Stimulated activated CD8-positive, alpha-beta memory T cell treated with anti-CD3 and anti-CD28 coated beads, Interleukin-2, amount 100 ng/mL, for 1 hour (primary cell): ENCODE measurements at places on chromosomes 3 and 15.

- DNase-seq: no peak
These were observed 28.1 kb downstream of the CHST2 start for GRCh38 chr3:143147707-143148106.

DNA sequence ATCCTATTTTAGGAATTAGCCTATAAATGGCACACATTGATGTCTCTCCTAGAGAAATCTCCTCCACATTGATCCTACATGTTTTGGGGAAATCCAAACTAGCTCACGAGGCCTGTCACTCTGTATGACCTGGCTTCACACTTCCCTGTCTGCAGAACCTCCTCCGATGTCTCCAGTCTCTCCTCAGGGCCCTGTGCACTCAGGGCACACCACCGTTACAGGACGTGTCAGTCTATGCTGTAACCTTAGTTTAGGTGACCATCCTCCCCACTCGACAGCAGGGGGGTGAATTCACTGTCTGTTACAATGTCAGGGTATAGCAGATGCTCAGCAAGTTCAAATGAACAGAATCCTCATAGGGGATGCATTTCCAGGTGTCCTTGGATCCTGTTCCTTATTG, 249.1 kb downstream of the OCA2 start:
- DNase-seq: no peak

DNA sequence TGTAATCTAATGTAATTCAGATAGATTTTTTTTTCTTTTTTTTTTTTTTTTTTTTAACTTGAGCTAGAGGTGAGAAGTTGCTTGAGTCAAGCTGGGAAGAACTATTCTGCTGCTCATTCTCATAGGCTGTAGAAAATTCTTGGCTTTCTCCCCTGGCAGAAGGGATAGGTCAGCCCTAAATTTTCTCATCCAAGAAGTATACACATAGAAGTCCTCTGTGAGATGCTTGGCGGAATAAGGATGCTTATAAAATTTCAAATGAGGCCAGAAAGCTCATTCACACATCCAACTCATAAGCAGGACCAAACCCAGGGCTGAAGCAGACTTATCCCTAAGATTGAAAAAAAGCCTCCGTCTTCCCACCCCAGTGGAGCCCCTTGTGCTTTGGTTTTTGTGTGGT, 572.5 kb downstream of the SQOR start:
- DNase-seq: no peak

DNA sequence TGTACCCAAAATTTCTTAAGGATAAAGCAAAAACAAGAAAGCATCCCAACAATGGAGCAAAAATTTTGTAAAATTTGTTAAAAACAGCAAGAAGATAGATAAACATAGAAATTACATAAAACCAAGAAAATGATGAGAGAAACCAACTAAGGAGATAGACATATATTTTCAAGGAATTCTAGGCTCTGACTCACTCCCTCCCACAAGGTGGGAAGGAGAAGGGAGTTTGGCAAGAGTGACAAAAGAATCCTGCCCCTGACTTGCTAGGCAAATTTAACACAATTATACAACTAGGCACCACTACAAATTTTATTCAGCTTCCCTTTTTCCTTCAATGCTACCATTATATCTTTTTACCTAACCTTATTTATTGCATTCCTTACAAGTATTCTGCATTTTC, 70.9 kb downstream of the MYO9A start:
- no peak for DNase-seq

DNA sequence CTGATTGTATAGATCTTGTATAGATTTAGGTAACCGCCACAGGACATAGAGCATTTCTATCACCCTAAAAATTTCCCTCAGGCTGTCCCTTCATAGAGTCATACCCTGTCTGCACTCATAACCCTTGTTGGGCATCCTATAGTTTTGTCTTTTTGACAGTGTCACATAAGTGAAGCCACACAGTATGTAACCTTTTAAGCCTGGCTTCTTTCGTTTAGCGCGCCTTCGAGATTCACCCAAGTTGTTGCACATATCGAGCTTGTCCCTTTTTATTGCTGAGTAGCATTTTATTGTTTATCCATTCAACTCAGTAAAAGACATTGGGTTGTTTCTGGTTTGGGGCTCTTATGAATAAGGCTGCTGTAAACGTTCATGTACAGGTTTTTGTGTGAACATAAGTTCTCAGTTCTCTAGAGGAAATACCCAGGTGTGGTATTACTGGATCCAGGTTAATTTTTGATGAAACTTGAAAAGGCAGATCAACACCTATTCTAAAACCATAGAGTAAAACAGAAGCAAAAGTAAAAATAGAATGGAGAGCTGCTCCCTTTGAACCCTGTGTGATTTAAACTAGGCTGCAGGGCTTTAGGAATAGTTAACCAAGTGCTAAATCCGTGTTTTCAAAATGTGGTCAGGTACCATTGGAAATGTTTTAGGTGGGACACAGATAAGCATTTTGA, 49.5 kb downstream of the CD86 start:
- DNase-seq: no peak

DNA sequence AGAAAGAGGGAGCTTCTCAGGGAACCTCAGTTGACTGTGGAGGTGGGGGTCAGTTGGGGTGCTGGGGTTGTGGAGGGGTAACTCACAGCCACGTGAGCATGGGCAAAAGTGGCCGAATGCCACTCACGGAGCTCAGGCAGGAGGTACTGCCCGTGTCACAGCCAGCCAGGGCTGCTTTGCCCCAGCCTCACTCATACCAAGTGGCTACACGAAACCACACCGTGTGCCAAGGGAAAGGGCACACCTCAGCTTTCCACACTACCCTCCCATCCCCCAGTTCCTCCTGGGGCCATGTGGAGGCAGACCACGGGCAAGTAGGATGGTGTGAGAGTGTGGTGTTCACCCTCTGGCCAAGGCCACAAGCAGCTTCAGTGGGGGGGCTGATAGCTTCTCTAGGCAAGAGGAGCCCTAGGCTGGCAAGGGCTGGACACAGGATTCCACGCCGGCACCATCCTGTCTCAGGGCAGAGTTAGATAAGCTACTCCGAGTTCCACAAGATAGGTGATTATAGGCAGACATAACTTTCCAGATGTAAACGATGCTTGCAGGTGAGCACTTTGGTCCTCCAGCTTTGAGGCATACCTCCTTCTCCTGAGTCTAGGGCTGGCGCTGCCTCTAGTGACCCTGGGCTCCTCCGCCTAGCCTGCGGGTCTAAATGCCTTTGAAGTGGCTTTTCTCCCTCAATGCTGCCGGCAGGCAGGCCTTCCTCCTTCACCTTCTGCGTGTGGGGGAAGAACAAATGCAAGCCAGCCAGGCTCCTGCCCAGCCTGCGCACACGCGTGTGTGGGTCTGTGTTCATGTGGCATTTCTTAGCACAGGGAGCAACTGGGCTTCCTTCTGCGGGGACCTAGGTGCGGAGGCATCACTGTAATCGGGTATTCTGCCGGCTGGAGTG, 25.0 kb downstream of the RGMA start:
- no peak for DNase-seq

DNA sequence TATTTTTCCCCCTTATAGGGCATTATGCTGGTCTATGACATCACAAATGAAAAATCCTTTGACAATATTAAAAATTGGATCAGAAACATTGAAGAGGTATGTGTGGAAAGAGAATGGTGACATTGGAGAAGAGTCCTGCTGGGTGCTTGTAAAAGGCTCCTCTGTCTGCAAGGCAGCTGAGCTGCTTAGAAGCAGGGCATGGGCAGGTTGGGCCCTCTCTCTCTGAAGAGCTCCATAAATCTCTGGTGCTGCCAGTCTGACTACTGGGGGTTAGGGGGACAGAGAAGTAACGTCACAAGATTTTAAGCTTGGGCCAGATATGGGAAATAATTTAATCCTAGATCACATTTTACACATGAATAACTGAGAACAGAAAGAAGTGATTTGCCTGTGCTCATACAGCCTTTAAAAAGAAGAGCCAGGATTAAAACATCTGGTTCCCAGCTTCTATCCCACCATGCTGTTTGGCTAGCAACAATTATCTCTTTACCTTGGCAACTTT, 21.9 kb upstream of the APH1B start:
- no peak for DNase-seq

- no peak for DNase-seq
These were observed 27.2 kb downstream of the VGLL4 start for GRCh38 chr3:11616551-11616950.

- DNase-seq: no peak
These were observed 158.8 kb downstream of the CLSTN2 start for GRCh38 chr3:140093742-140094141.

DNA sequence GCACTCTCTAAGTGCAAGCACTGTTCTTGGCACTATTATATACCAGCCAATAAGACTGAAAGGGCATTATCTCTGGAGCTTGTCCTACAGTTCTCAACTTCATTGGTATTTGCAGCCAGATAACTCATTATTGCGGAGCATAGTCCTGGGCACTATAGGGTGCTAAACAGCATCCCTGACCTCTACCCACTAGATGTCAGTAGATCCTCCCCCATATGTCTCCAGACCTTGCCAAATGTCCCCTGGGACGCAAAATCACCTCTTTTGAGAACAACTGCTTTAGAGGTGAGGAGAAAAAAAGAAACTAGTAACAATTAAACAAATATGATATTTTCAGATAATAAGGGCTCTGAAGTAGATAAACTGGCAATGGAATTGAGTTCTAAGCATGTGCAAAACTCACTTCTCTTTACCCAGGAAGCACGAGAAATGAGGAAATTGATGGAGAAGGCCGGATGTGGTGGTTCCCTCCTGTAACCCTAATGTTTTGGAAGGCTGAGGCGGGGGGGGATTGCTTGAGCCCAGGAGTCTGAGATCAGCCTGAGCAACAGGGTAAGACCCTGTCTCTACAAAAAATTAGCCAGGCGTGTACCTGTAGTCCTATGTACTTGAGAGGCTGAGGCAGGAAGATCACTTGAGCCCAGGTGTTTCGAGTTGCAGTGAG, 61.4 kb downstream of the FRMD4B start:
- DNase-seq: no peak

DNA sequence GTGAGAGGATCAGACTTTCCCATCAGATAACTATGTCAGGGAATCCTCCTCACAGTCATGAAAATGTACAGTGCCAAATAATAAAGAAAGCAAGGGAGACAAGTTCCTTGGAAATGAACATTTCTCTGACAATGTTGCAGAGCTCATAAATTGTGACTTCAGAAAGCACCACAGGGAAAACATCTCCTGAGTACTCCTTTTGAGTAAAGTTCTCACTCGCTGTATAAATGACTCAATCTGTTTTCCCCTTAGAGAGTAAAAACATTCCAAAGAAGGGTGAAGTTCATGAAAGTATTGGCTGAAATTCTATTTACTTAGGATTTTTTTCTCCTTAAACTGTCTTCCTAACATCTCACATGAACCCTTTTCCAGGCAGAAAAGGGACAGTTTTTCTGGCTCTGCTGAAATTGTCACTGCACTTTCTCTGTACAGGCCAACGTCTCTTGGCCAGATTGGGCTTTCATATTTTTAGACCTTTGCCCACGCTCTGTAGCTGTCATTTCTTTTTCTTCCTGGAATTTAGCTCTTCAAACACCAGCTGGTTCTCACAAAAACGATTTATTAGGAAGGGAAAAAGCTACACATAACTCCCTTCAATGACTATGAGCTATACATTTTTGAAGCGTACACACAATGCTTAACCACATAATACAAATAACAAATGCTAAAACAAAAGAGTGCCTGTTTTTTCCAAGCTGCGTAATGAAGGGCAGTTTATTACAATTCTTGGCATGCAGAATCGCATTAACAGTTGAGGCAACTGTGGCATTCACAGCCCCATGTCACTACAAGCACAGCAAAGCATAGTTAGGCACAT, 216.1 kb downstream of the ATP8B4 start:
- no peak for DNase-seq

DNA sequence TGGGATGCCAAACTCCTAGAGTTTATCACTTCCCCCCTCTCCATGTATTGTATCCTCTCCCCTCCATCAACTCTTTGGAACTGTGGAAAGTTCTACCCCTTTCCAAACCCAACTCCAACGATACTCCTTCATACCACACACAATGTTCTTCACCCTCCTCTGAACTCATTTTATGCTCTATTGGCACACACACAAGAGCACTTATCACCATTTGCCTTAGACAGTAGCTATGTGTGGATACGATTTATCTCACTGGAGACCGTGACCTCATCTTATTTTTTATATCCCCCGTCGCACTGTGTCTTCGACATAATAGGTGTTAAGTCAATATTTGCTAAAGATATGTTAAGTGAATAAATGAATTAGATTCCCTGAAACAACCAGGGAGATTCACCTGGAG, 316.5 kb upstream of the PROK2 start:
- no peak for DNase-seq

DNA sequence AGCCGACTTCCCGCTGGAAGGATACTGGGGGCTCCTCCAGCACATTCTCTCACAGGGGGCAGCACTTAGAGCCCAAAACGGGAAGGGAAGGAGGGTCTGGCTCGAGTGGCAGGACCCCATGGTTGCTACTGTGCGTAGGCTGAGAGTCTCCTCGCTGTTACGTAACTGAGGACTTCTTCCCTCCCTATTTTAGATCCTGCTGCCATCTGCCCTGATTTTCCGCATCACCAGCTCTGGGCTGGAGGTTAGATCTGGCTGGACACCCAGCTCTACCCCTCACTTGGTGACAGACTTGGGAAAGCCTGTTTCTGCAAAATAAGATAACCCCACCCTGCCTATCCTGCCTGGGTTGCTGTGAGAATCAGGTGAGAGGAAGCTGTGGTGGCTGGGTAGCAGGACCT, 47.7 kb downstream of the BDH1 start:
- DNase-seq: no peak

DNA sequence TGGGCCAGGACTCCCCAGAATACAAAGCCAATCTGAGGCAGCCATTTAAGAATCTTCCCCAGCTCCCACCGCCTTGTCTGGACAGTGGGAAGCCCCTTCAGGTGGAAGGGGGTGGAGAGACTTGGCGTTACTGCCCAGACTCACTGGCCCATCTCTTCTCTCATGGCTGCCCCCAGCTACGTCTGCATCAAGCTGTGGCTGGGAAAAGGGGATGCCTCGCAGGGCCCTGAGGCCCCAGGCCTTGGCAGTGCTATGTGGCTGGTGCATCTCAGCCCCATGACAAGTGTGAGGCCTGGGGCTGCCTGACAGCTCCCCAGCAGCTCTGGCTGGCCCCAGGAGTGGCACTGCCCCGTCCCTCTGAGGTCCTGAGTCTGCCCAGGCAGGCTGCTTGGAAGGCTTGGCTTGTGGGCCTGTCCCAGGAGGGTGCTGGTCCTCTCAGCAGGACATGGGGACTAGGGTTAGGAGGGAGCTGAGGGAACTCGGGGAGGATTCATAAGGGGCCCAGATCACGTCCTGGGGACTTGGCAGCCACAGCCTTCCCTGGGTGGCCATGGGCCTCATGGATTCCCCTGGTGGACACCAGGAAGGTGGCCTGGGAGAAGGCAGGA, 20.2 kb upstream of the SLC41A3 start:
- no peak for DNase-seq

DNA sequence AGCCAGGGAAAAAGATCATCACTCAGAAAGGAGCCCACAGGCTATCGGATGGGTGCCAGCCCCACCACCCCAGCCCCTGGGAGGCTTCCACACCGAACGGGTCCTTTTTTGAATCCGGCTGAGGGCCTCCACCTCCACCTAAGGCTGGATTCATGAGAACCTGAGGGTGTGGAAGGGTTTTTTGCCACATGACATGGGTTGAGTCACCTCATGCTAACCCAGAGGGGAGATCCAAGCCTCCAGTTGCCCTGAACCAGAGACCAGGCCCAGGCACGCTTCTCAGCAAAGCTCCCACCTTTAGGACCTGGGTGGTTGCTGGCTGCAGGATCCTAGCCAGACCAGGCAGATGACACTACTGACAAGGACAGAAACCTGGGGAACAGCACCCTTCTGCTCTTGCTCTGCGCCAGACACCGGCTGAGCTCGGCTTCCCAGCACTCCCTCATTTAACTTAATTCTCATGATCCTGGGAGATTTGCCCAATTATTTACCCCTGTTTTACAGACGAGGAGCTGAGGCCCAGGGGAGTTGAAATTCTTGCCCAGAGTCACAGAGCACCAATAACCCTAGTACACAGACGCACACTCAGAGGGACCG, 25.6 kb downstream of the DUSP7 start:
- no peak for DNase-seq

GRCh38 chr15:65857718-65858402, 11.4 kb upstream of the RAB11A start:
- no peak for DNase-seq
